ENCODE measurements at places on chromosomes 1 and 21.

- DNase-seq, result no peak
Measured at GRCh38 chr1:233629305-233629935, 15.5 kb downstream of the KCNK1 start.

- DNase-seq, result no peak
Measured at GRCh38 chr1:241406421-241406820, 49.4 kb upstream of the RGS7 start.

DNA sequence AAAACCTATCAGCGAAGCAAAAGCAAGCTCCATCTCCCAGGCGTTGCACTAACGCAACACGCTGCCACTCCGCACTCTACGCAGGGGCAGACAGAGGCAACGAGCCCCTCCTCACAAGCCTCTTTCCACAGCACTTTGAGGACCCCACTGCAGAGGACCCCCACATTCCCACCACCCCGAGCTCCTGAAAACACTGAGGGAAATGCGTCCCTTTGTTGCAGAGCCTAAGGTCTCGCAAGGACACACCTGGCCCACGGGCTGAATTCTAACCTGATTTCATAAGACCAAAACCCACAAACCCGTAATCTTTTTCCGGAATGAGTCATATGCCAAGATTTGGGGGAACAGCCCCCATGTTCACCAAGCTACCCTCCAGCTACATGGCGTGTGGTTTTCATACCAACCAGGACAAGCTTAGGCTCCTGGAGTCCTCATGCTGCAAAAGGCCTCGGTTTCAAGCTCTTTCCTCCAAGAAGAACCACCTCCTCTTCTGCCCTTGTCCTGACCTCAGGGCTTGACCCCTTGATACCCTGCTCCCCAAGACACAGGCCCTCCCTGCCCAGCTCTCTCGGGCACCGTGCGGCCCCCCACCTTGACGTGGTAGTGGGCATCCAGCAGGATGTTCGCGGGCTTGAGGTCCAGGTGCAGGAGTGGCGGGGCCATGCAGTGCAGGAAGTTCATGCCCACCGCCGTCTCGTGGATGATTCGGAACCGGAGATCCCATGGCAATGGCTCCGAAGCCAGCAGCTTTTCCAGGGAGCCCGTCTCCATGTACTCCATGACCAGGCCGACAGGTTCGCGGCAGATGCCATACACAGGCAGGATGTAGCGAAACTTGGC lies 10.7 kb downstream of the RIPK4 start:
- DNase-seq, result no peak

- DNase-seq, result peak; percentile 30
Measured at GRCh38 chr1:151443846-151444782, 15.2 kb downstream of the POGZ start.

DNA sequence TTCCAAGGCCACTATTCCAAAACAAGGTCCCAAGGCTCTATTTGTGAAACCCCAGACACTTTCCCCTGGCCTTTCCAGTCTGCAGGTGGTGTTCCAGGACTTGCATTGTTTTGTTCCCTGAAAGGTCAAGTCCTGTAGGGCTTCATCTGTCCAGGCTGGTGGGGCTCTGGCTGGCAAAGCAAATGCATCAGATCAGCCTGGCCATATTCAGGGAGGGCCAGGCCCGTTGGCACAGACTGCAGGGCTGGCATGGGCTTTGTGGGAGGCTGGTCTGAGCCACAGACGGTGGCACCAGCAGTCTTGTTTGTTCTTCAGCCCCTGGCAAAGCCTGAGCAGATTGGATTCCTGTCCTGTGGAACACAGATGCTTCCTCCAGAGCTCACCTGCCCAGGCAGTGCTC lies 93.0 kb downstream of the SPATA46 start:
- DNase-seq, result no peak
